HFFc6 (cell line): ENCODE measurements at places on chromosomes 1 and 21.

GRCh38 chr1:23825762-23826522, 713 bp upstream of the HMGCL start:
- no peak for DNase-seq

DNA sequence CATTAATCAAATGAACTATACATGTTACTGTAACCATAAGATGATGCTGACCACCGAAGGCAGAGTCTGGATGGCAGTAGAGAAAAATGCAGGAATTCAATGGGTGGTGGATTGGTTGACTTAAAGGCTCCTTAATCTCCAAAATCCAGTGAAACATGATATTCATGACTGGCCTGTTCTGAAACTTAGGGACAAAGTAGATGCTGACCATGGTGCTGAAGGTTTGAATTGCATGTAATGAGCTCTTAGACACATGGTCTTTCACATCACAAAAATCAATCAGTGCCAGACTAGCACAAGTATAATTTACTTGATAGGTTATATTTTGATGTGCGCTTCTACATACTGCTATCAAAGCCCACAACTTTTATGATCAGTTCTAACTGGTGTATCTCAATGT, 30.9 kb upstream of the NTMT2 start:
- peak; percentile 4 for DNase-seq

DNA sequence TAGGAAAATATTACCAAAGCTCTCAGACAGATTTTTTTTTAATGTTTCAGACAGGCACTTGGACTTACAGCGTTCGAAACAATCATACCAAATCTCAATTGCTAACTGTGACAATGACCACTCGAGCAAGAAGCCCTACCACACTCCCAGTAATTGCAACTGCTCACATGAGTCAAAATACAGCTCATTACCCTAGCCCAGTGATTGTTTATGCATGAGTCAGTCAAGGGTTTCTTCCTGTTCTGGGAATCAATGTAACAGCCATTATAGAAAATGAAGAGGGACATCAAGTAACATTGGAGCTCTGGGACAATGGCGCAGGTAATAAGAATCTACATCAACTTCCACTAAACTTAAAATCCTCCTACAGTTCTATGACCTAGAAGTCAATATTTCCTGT, 56.1 kb upstream of the SH3GLB1 start:
- peak; percentile 67 for DNase-seq

GRCh38 chr21:42097274-42097673, 26.2 kb downstream of the UMODL1 start:
- no peak for DNase-seq

GRCh38 chr21:42317341-42317741, 2.1 kb upstream of the TFF3 start:
- no peak for DNase-seq

DNA sequence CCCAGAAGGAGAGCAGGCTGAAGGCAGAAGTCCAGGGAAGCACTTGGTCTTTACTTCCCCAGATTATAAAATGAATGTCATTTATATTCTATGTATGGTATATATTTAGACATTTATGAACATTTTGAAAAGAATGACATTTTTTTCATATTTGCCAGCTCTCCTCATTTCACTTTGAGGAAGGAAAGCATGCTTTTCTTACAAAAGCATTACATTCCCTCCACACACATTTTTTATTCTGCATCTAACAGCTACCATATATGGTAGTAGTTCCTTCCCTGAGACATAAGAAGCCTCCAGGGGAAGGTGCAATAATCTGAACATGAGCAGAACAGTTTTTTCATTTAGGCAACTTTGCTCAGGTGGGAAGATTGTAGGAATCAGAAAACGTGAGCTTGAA, 94.0 kb downstream of the LRRC7 start:
- no peak for DNase-seq

DNA sequence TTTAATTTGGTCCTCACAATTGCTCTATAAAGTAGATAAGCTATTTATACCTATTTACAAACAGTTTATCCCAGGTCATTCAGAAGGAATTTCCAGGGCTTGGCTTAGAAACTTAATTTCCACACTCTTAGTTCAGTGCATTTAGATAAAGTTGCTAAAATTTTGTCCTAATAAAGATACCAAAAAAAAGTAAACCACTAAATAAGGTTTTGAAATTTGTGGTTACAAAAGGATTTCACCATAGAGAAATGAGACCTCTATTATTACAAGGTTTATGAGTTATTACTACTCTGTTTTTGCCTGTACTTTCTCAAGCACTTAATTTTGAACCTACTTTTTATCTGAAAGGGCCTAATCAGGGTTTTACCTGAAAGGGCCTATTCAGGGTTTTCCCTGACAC, 22.4 kb downstream of the PTPN22 start:
- no peak for DNase-seq

DNA sequence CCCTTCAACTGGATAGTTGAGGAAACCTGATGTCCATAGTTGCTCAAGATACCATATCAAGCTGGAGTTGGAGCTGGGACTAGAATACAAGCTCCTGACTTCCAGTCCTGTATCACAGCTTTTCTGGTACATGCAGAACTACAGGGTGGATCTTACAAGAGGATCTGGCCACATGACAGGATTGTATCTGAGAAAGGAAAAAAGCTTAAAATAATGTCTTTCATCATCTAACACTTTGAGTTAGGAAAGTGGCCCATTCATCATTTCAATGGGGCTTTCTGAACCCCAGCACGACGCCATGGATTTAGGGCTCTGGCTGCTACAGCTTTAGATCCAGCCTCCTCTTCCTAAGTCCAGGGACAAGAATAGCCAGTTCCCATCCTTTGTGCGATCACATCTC, 46.9 kb downstream of the RASSF5 start:
- DNase-seq, result no peak

DNA sequence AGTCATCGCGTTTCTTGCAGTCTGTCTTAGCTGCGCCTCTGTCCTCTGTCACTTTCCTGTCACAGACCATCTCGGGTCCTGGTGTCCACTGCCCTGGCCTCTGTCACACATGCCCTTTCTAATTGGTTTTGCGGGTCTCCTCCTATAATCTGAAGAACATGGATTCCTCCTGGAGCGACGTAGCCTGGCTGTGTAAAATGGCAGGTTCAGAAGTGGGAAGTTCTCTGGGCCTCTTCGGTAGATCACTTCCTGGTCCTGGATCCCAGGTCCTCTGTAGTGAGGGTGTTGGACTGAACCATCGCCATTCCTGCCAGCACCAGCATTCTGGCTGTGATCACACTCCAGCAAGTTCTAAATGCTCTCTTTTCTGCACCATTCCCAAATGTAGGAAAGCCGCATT, 857 bp downstream of the FAM3B start:
- DNase-seq, result no peak

GRCh38 chr1:223210788-223211120, 67.7 kb upstream of the TLR5 start:
- DNase-seq, result no peak

GRCh38 chr21:14862794-14863720, 201.7 kb downstream of the NRIP1 start:
- DNase-seq, result no peak

- DNase-seq, result peak; percentile 70
Measured at GRCh38 chr1:208172423-208173145, 71.6 kb downstream of the PLXNA2 start.

GRCh38 chr1:192443616-192444015, 126.8 kb downstream of the RGS21 start:
- no peak for DNase-seq

- DNase-seq, result peak; percentile 97
Measured at GRCh38 chr1:108590957-108591356, 31.1 kb downstream of the EEIG2 start.

DNA sequence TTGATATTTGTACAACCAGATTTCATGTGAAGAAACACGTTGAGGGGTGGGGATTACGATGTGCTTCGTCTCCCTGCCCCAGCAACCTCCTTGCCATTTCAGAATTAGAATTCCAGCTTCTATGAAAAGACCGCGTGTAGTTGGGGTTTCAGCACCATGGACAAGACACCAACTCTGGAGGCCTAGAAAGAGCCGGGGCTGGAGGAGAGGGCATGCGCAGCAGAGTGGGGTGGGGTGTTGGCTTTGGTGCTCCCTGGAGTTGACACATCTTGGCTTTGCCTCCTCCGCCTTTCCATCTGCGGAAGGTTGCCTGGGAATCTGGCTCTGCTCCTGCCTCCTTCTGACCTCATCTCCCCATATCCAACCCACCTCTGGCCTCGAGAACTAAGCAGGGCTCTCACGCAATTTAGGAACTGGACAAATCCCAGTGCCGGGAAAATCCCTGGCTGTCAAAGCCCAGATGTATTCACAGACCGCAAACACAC, 11.8 kb downstream of the HTR6 start:
- peak; percentile 32 for DNase-seq

- no peak for DNase-seq
Measured at GRCh38 chr1:43405219-43405875, 15.6 kb downstream of the SZT2 start.

DNA sequence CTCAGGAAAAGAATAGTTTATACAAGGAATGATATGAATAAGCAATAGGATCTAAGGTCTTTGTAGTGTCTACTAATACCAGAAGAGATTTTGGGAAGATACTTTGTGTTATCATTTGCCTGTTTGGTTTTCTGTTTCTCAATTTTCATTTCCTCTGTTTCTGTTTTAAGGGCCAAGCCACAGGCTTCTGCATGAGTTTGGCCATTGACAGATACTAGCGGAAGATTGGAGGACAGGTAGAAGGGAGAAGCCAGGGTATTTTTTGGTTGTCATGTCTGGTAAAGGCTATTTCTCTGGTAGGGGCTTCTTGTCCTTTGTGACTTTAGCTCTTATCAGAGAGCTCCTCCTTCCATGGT, 51.4 kb downstream of the HS2ST1 start:
- DNase-seq, result no peak

GRCh38 chr21:29105218-29105617, 25.2 kb upstream of the MAP3K7CL start:
- peak; percentile 59 for DNase-seq
